ENCODE measurements at places on chromosomes 1 and 21.

GRCh38 chr1:23444104-23444533 lies 19.6 kb upstream of the TCEA3 start:
- DNase-seq, result no peak

DNA sequence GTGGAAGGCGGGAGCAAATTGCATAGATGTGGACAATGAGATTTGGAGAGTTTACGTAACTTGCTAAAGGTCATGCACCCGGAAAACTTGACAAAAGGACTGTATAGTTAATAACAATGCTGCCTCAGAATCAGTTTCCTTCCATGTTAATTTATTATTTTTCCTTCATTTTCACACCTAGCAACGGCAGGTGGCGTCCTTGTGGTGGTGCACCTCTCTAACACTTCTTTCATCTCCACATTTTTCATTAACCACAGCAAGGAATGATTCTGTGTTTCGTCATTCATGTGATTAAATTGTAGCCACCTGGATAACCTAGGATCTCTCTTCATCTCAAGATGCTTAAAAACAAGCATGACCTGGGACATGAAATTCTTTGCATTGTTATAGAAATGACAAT lies 2133.0 kb downstream of the NCAM2 start:
- no peak for DNase-seq

GRCh38 chr21:29504751-29505321 lies 206.1 kb downstream of the BACH1 start:
- DNase-seq, result no peak

GRCh38 chr21:35861661-35862060 lies 198.7 kb downstream of the SETD4 start:
- no peak for DNase-seq

- no peak for DNase-seq
Observed at GRCh38 chr21:41759926-41760325, 6.9 kb downstream of the RIPK4 start.

DNA sequence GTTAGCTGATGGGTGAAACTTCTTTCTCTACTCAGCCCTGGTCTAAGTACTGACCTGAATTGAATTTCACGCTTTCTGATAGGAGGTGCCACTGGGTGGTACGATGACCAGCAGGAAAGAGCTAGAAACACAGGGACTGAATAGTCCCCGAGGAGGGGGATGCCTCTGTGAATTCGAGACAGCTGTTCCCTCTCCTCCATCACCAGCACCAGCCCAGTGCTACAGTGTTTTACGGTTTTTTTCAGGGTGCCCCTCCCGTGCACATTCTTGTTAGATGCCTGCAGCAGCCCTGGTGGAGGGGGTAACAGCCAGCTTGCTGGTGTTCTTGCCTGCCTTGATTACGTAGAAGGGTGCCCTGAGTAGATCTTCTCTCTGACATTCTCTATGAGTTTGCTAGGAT lies 7.1 kb downstream of the HUNK start:
- DNase-seq, result no peak

- no peak for DNase-seq
Observed at GRCh38 chr21:46217511-46218196, 10.9 kb downstream of the LSS start.

DNA sequence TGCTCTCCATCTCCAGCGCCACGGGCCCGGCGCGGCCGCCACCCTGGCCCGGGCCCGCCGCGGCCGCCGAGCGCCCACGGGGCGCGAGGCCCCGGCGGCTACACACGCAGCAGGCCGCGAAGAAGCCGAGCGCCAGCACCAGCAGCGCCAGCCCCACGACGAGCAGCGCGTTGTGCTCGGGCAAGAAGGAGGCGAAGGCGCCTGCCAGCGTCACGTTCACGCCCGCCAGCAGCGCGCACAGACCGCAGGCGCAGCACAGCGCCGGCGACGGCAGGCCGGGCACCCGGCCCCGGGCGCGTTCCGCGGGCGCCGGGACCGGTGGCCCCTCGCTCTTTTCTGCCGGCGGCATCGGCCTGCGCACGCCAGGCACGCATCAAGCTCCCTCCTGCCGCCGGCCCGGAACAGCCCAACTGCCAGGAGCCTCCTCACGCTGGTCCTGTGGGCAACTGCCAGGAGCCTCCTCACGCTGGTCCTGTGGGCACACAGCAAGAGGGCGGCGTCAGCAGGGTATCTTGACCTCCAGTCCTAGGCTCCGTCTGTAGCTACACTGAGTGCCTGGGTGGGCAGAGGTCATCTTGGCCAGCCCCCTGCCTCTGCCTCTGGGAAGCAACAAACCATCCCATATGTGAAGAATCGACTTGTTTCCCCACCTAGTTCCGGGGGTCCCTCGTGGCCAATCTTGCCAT lies 18.1 kb downstream of the KNCN start:
- DNase-seq, result no peak

GRCh38 chr1:72119491-72119890 lies 162.8 kb downstream of the NEGR1 start:
- no peak for DNase-seq

GRCh38 chr21:31343680-31344480 lies at the start of gene TIAM1:
Gene TIAM1 (minus strand): TSS chr21:31344261. CDS start chr21:31266972, 77,289 bp downstream.
- peak; percentile 37 for DNase-seq

GRCh38 chr1:23643736-23644554 lies 47.7 kb upstream of the RPL11 start:
- no peak for DNase-seq

DNA sequence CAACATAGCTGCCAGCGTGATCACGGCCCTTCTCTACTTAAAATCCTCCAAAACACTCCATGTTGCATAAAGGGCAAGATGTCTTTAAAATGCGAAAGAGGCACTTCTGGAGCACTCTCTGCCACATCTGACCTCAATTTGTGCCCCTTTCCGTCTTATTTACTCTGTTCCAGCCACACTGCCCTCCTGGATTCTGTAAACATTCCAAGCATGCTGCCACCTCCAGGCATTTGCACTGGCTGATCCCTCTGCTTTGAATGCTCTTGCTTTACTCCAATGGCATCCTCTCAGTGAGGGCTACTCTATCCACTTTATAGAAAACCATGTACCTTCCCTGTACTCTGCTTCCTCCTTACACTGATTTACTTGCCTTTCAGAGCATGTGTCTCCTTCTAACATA lies 5.3 kb upstream of the RGS7 start:
- no peak for DNase-seq

GRCh38 chr1:9316080-9316444 lies 23.4 kb downstream of the SPSB1 start:
- DNase-seq, result no peak

- DNase-seq, result no peak
Observed at GRCh38 chr1:192357924-192358323, 41.1 kb downstream of the RGS21 start.

GRCh38 chr1:213977486-213977842 lies 10.3 kb upstream of the PROX1 start:
- DNase-seq, result no peak

DNA sequence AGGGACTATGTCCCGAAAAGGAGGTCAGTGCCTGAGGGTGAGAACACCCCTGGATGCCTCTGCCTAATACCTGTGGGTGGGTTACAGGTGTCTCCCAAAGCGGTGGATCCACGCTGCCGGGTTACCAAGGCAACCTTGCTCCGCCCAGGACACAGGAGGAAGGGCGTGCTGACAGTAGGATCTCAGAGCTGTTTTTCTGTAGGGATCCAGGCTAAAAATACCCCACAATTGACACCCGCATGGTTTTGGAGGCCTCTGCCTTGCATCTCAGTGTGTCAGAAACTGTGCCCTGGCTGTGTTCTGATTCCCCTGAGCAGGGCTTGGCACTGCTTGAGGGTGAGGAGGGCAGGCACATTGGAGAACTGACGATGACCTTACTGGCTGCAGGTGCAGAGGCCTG lies 118.0 kb downstream of the IER5 start:
- DNase-seq, result no peak

DNA sequence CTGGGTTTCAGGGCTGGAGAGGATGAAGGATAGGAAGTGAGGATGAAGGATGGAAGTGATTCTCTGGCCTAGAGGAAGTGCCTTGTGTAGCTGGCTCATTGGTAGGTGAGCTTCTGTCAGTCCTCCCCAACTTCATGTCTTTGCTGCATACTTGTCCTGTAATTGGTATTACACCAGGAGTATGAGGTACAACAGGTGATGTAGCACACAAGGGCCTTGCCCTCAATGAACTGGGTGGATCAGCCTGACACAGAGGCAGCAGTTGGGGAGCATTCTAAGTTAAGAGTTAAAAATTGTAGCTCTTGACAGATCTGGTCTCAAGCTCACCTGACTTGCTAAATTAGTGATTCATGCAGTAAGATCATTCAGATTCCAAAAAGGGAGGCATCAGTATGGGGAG lies 37.9 kb upstream of the CACNA1E start:
- no peak for DNase-seq

DNA sequence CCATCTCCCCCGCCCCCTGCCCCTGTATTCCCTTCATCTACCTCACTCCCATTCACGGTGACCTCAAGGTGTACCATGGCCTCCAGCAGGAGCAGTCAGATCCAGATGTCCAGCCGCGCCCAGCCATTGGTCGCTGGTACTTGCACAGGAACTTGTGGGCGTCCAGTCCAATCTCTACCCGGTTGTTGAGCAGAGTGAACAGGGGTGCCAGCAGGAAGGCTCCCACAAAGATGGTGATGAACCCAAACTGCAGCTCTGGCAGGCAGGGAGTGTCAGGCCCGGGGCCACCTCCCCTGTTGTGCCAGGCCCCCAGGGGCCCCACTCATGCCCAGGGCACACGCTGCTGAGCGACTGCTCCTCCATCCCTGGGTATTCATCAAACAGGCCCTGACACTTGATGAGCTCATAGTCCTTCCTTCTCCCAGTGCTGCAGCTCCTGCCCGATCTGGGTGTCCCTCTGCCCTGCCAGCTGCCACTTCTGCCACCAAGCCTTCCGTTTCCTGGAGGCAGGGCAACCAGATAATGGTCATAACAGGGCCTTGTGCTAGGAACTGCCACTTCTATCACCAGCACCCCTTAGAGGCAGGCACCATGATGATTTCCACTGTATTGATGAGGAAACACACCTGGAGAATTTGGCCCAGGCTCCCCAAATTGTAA lies 5.7 kb upstream of the ARHGEF19 start:
- DNase-seq, result no peak

GRCh38 chr1:246121533-246121932 lies 385.5 kb downstream of the SMYD3 start:
- no peak for DNase-seq

DNA sequence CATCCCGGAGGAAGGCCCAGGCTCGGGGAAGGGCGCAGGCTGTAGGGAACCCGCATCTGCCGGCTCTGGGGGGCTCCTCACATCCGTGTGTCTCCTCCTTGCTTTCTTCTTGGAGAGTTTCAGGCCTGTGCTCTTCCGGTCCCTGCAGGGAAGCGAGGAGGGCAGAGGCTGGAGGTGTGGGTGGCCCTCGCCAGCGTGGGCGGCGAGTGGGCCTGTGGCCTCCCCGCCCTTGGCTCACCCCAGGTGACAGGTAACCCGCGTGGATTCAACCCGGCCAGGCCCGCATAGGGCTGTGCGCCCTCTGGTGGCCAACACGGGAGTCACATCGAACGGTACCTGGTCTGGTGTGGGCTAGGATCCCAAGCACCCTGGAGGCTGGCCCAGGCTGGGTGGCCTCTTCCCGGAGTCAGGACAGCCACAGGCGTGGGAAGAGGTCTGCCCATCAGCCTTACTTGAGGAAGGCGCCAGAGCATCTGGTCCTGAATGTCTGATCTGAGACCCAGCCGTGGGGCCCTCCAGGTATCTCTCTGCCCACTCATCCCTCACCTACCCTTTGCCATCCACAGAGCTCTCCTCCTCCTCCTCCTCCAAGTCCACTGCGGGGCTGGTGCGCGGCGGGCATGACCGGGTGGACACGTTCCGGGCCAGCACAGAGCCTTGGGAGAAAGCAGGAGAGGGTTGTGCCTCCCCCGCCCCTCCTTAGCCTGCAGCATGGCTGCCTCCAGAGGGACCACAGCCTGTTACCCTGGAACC lies 9.6 kb upstream of the TNFRSF25 start:
- peak; percentile 69 for DNase-seq

DNA sequence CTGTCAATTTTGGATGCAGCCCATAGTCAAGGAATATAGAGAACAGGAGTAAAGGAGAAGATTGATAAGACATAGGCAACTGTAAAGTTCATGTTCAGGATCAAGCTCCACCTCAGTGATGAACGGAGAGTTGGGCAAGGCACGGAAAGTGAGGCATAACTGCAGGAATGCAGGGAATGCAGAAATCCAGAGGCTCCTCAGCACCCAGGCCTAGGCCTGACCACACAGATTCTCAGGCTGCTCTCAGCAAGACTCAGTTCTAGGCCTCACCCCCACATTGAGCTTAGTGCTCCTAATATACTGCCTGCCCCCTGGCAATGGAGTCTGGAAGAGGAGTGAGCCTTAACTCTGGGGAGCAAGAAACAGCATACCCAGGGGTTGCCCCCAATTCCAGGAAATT lies 36.3 kb upstream of the S1PR1 start:
- DNase-seq, result no peak

DNA sequence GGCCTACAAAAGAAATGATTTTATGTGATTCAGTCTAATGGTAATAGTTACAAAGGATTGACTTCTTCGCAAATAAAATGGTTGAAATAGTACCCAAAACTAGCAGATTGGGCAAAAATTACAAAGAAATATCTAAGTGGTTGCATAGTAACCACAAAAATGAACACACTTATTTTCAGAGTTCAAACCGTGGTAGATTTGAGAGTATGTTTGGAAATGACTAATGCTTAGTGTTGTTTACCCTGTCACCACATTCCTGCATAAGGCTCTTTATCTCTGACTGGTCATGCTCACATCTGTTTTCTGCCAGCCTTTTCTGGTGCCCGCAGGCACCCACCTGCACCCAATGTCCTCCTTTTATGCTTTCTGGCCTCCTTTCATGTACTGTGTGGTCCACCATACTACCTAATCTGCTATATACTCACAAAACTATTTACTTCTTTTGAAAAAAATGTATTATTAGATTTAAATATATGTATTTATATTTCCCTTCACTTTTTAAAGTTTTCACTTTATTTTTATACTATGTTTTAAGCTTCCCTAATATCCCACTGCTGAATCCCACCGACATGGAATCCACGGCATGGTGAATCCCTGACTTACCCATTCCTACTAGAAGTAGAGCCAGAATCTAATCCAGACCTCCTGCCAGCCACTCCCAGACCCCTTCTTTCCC lies 30.3 kb downstream of the PTPRC start:
- DNase-seq, result no peak

- no peak for DNase-seq
Observed at GRCh38 chr1:61190618-61191432, 108.5 kb downstream of the NFIA start.

DNA sequence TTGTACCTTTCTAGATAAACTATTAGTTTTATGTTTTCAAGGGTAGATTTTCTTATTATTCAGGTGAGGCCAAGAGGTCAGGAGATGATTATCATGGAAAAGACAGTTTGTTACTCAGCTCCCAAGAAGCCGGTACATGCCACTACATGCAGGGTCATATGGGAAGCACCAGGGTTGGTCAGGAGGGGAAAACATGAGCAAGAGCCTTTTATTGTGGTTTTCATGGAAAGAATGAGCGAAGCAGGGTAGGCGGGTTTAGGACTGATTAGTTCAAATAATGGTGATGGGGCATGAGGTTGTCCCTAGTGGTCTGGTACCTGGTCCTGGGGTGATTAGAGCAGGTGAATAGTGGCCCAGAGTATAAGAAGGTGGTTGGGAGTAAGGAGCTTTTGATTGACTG lies 189.9 kb downstream of the APP start:
- DNase-seq, result no peak

All from stimulated activated CD4-positive, alpha-beta T cell treated with anti-CD3 and anti-CD28 coated beads, Interleukin-12 subunit alpha, Interleukin-12 subunit beta, amount 100 ng/mL, for 24 hours (primary cell).